Adrenal gland (tissue), 19 donors: ENCODE measurements at places on chromosomes 11 and 22. TPM values are rescaled to one million over a fixed set of nuclear protein-coding genes. Genes with fewer than 3 reads are reported as not detected.

Gene UPB1
- total RNA-seq, result 2.2 TPM

DNA sequence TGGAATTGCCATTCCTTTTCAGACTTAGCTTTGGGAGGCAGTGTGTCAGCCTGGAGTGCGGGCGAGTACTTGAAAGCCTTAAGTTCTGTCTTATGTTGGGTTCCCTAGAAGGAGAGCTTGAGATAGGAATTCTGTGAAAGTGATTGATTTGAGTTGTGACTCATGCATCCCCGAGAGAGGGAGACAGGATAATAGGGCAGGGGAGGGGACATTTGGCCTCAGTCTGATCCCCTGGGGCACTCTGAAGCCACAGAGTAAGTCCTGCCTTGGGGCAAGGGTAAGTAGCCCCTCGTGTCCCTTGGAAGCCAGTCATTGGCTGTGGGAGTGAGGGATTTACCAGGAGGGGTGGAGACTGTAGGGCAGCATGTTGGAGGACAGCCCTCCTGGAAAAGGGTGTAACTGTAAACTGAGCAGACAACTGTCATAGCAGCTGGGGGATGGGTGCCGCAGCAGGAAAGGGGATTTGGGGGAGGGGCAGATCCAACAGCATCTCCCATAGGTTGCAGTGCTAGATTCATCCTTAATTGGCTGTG lies 44.0 kb downstream of the KIAA1671 start:
- H3K27me3 ChIP-seq, result no peaks in the 10 kb centered on the region
- no peak overlapping the region for H3K4me3 ChIP-seq
- no peaks in the 10 kb centered on the region for H3K36me3 ChIP-seq
- peaks cover 25% of the 10 kb centered on the region for H3K4me1 ChIP-seq
- no peak overlapping the region for H3K27ac ChIP-seq

DNA sequence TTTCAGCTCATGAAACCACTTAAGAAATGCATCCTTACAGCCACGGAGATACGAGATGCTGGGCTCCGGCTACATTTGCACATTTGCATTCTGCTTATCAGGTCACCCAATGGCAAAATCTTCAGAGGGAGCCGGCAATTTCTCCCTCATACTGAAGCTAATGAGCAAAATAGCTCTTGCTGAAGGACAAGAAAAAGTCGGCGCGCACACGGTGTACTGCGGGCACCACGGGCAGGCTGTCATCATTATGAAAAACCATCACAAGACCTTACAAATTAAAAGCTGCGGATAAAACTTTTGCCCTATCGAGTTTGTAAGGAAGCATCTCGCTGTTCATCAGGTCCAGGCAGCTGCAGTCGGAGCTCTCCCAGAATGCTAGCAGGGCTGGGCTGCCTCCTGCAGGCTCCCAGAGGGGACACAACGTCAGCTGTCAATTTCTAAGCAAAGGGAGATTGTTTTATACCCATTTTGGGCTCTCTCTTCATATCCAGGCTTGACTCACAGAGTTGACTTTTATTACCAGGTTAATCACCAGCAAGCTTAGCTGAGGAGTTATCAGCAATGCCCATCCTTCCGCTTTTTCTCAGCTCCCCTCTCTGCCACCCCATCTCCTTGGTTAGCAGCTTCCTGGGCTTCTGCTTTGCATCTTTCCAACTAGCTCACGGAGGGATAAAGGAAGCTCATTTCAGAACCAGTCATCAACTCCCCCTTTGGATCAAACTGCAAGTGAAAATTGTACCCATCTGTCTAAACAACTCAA lies 375.1 kb downstream of the OPCML start:
- no peaks in the 10 kb centered on the region for H3K36me3 ChIP-seq
- peaks cover 3% of the 10 kb centered on the region for H3K27me3 ChIP-seq
- no peak for DNase-seq
- no peaks in the 10 kb centered on the region for H3K4me1 ChIP-seq
- H3K4me3 ChIP-seq, result no peak overlapping the region

DNA sequence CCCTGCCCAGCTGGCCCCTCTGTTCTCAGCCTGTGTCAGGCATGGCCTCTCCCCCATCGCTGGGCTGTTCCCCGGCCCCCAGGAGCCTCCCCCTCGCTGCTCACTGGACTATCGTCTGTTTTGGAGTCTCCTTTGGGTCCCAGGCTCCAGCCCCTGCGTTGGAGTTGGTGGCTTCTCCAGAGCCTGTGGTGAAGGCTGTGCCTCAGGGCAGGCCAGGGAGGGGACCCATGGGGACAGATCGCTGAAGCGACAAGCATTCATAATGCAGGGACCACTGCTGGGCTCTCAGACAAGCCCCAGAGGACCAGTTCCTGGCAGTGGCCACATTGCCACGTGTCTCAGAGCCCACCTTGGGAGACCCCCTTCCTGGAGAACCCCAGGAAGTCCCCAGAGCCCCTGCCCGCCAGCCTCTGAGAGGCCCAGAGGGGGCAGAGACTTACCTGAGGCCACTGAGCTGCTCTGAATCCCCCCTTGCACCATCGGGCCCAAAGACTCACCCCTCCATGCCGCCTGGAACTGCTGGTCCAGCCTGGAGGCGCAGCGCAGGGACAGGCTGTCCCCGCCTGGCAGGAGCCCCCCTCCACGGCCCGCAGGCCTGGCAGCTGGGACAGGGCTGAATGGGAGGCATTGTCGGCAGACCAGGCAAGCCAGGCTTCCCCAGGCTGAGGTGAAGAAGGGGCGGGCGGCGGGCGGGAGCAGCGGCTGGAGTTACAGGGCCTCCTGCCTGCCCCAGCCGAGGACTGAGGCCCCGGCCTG lies at the start of gene CHADL:
Gene CHADL, minus strand, starts transcription at position 555 of the 756 bp plus-strand sequence. Its CDS starts 50 bp downstream, at position 505.
- no peak for DNase-seq
- H3K27ac ChIP-seq, result no peak within 1 kb of the TSS
- H3K27me3 ChIP-seq, result no peaks in the 10 kb centered on the region
- no peak within 1 kb of the TSS for H3K4me3 ChIP-seq
- peaks cover 8% of the 10 kb centered on the region for H3K4me1 ChIP-seq

Gene CTSF
- total RNA-seq, result 231 TPM

- H3K27ac ChIP-seq, result no peak overlapping the region
- peaks cover 7% of the 10 kb centered on the region for H3K4me1 ChIP-seq
- H3K4me3 ChIP-seq, result no peak overlapping the region
- no peaks in the 10 kb centered on the region for H3K27me3 ChIP-seq
- no peak for DNase-seq
- no peaks in the 10 kb centered on the region for H3K36me3 ChIP-seq
Measured at GRCh38 chr11:112315057-112315720, 54.5 kb upstream of the PLET1 start.
